ENCODE measurements at places on chromosomes 1 and 21.

DNA sequence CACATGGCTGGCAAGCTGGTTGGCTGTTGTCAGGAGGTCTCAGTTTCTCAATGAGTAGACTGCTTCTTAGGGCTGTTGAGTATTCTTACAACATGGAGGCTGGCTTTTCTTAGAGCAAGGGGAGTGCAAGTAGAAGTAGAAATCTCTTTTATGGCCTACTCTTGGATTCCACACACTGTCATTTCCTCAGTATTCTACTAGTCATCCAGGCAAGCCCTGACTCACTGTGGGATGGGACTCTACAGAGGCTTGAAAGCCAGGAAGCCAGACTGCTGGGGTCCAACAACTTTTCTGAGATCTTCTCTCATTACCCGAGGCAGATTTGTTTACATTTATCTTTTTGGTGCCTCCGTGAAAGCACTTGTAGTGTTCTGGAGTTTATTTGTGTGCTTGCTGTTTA lies 196.2 kb upstream of the APP start:
- no peak for DNase-seq

GRCh38 chr1:188429386-188429785 lies 1600.6 kb downstream of the PLA2G4A start:
- DNase-seq, result no peak

DNA sequence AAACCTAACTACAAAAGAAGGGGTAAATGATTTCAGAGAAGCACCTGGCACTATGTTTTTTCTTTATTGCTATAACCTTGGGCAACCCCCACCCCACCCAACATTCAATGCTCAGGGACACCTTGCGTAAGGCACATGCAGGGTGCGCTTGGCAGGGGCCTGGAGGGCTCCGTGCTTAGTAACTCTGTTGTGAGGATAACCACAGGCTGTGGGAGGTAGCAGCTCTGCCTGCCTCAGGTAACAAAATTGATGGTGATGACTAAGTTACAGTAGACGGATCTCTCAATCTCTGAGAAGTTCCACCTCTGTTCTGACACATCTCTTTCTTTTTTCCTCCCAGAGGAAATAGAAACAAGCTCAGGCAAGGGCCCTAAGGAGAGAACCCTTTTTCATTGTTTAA lies 8.7 kb upstream of the CCN1 start:
- DNase-seq, result no peak

- no peak for DNase-seq
Observed at GRCh38 chr1:180248731-180249681, 18.9 kb downstream of the LHX4 start.

DNA sequence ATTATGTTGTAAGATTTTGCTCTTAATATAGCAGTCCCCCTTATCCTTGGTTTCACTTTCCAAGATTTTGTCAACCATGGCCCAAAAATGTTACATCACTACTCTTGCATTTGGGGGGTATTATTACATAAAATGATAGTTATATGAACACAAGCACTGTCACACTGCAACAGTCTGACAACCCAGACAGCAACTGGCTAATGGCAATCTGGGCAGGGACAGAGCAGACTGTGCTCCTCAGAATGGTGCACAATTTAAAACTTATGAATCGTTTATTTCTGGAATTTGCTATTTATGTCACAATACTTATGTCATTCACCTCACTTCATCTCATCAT lies 2.1 kb upstream of the IVNS1ABP start:
- no peak for DNase-seq

GRCh38 chr1:30842697-30843354 lies 65.7 kb downstream of the SDC3 start:
- DNase-seq, result no peak

GRCh38 chr1:171366085-171366484 lies 52.1 kb downstream of the FMO4 start:
- DNase-seq, result no peak

DNA sequence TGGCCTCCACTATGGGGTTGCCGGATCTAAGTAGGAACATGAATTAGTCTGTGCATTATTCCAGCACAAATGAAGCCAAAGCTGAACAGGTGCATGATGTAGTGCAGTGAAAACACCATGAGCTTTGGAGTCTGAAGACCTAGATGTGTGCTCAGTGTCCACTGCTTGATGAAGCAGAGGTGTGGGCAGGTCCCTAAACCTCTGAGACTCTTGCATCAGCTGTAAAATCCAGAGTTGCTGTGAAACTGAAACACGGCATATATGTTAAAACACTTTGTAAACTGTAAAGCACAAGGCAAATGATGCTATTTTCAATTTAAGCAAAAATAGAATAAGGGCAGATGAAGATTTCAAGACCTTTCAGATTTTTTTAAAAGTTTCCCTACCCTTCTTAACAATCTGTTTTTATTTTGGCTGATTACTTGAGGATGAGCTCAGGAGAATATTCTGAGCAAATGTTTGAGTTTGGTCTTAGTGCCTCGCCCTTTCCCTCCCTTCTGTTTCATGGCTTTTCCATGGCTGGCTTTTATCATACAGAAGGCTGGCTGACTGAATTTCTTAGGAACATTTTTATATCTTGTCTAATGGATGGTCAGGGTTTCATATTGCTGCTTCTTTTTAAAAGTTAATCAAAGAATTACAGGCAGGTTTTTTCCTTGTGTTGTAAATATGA lies 221.8 kb downstream of the NTNG1 start:
- no peak for DNase-seq

GRCh38 chr1:116130356-116130755 lies 19.2 kb downstream of the MAB21L3 start:
- no peak for DNase-seq

DNA sequence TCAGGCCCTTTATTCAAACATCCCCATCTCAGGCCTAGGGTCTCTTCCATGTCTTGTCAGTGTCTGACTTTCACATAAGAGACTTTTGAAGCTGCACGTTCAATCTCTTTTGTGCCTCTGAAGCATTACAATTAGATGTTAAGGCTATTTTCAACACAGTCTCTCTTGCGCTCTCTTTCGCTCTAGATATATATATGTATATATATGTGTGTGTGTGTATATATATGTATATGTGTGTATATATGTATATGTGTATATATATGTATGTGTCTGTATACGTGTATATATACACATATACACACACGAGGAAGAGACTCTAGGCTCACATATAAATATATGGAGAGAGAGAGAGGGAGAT lies 162.5 kb upstream of the RNPC3 start:
- no peak for DNase-seq

GRCh38 chr1:153624965-153625611 lies 2.2 kb downstream of the S100A13 start:
- no peak for DNase-seq

- no peak for DNase-seq
Observed at GRCh38 chr1:193919827-193920226, 733.4 kb upstream of the B3GALT2 start.

DNA sequence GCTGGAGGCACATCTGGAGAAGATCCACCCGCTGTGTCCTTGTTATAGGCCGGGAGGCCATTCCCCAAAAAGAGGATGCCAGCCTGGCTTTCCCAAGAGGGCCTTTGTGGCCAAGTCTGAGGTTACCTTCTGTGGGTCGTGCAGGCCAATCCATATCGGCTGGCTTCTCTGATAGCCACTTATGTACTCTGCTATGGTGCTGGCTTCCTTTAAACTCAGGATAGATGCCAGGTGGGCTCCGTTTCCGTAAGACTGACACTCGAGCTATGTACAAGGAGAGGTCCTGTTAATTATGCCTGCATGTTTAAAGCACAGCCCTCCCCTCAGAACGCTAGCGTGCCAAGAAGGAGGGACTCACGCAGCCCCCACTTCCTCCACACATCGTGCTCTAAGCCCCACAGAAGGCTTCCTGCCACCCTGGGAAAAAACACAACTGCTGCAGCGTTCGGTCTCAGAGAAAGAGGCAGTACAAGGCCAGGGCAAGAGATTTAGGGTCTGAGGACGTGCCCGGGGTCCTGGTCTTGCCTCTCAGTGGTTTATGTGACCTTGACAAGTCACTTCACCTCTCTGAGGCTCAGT lies 11.6 kb downstream of the REG4 start:
- no peak for DNase-seq

All from caudate nucleus (tissue), 63 donors.